ENCODE measurements at places on chromosomes 12 and 14. TPM values are rescaled to one million over a fixed set of nuclear protein-coding genes. Genes with fewer than 3 reads are reported as not detected.

Gene TRPV4
- 0.32 TPM for total RNA-seq

Gene PTPN21
- 9.2 TPM for total RNA-seq

Gene COPS7A
- 78.9 TPM for total RNA-seq

Gene P2RX2
- not detected for total RNA-seq

Gene KRT75
- not detected for total RNA-seq

Gene ESPL1
- 0.59 TPM for total RNA-seq

Gene ZNF891
- total RNA-seq = 0.89 TPM

Gene KRT81
- not detected for total RNA-seq

Gene OTX2
- total RNA-seq = not detected

Gene CEBPE
- not detected for total RNA-seq

Measured in smooth muscle cell of the umbilical artery (primary cell).